Foreskin keratinocyte (primary cell): ENCODE measurements at places on chromosomes 16 and 17. TPM values are rescaled to one million over a fixed set of nuclear protein-coding genes. Genes with fewer than 3 reads are reported as not detected.

The SRCAP gene
- 16.0 TPM in 2 replicates for total RNA-seq

The MYH1 gene
- not detected in 2 replicates for total RNA-seq

The CACNG3 gene
- not detected in 2 replicates for total RNA-seq

The ALOX12B gene
- 0.25 and 0.31 TPM in 2 replicates for total RNA-seq

The TAC4 gene
- total RNA-seq: not detected in 2 replicates

The ZACN gene
- total RNA-seq: not detected in 2 replicates

The KRT16 gene
- 115 and 208 TPM in 2 replicates for total RNA-seq

The SULT1A1 gene
- 1.6 and 1.8 TPM in 2 replicates for total RNA-seq

The NPIPA3 gene
- 4.0 and 5.1 TPM in 2 replicates for total RNA-seq

The CA7 gene
- not detected in 2 replicates for total RNA-seq

The ZNF423 gene
- total RNA-seq: 0.07 and 0.17 TPM in 2 replicates

The SEPTIN12 gene
- not detected in 2 replicates for total RNA-seq

The TMIGD1 gene
- total RNA-seq: not detected in 2 replicates

The BCO1 gene
- total RNA-seq: not detected in 2 replicates

The CLDN6 gene
- total RNA-seq: 0.11 and 0.14 TPM in 2 replicates

The NR1D1 gene
- total RNA-seq: 5.7 and 6.1 TPM in 2 replicates

The HEATR3 gene
- total RNA-seq: 18.9 and 21.4 TPM in 2 replicates

The EPOP gene
- 5.2 and 6.5 TPM in 2 replicates for total RNA-seq

The CLEC3A gene
- total RNA-seq: not detected in 2 replicates
